ENCODE measurements at places on chromosomes 3 and 15.
A peak's percentile ranks its signal among the peaks of the same experiment; 100 is the strongest.

- DNase-seq, result no peak
These were observed 81.5 kb downstream of the SMAD3 start for GRCh38 chr15:67146875-67147381.

- DNase-seq, result no peak
These were observed 588.3 kb upstream of the NAALADL2 start for GRCh38 chr3:174270841-174271240.

- no peak for DNase-seq
These were observed 72.1 kb downstream of the ANO10 start for GRCh38 chr3:43549626-43550290.

DNA sequence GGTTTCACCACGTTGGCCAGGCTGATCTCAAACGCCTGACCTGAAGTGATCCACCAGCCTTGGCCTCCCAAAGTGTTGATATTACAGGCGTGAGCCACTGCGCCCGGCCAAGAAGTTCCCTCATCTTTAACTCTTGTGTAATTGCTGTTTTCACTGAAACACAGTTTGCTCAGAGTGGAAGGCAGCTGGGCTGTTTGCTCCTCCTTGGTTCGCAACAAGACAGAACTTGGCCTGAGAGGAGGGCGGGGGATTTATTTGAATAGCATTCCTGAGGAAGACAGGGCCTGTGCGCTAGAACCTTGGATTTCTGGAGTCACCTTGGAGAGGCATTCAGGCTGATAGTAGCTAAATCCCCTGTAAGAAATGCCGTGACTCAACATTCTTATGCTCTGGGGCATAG lies 226.7 kb upstream of the MCTP2 start:
- no peak for DNase-seq

DNA sequence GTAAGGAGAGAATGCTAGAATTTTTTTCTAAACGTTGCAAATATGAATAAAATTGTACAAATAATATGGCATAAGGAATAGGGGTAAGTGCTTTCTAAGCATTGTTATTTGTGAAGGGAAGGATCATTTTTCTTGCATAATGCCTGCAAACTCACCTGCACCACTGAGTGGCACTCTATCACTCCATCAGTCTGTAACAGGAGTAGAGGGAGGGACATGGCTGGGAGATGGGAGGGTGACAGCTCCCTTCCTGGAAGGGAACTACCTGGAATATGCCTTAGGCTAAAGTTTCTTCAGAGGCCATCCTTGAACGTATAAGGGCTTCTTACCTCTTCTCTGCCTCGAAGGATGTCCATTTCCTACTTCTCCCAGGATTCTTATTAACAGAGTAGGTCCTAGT lies 3.0 kb downstream of the NAALADL2 start:
- DNase-seq, result no peak

DNA sequence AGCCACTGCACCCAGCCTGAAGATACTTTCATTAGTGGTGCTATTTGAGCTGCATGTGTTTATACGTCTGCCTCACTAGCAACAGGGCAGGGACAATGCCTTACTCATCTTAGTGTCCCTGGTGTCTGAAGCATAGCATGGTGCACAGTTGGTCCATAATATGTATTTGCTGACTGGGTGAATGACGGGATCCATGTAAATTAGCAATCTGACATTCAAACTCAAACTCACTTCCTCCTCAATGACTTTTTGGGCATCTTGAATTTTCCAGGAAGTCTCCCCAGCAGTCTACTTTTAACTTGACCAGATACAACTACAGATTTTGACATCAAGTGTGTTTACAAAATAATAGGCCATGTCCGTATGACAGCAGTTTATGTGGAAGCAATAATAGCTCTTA lies 3.0 kb upstream of the LDHAL6B start:
- no peak for DNase-seq

GRCh38 chr15:95795386-95795785 lies 535.1 kb upstream of the NR2F2 start:
- DNase-seq, result no peak

GRCh38 chr15:43515741-43516140 lies 1.7 kb upstream of the MAP1A start:
- DNase-seq, result no peak

GRCh38 chr3:58025837-58026569 lies 17.8 kb downstream of the FLNB start:
- DNase-seq, result no peak

- DNase-seq, result peak; percentile 74
These were observed 27.0 kb upstream of the POLG start for GRCh38 chr15:89361451-89362202.

DNA sequence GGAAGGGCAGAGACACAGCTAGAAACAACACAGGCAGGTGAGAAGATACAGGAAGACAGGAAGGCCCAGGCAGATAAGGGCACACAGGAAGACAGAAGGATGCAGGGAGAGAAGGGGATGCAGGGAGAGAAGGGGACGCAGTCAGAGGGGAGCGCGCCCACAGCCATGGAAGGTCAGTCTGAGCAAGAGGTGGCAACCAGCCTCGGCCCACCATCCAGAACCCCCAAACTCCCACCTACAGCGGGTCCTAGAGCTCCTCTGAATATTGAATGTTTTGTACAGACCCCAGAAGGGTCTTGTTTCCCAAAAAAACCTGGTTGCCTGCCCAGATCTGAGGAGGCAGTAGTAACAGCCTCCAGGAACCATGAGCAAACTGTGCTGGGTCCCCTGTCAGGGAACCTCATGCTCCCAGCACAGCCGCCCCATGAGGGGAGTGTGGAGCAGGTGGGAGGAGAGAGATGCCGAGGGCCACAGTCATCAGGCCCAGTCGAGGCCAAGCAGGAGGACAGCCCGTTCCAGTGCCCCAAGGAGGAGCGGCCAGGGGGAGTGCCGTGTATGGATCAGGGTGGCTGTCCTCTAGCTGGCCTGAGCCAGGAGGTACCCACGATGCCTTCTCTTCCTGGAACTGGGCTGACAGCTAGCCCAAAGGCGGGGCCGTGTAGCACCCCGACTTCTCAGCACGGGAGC lies 27.6 kb upstream of the SLC28A1 start:
- DNase-seq, result no peak

- DNase-seq, result no peak
These were observed 333.4 kb downstream of the THSD4 start for GRCh38 chr15:71448688-71449114.

DNA sequence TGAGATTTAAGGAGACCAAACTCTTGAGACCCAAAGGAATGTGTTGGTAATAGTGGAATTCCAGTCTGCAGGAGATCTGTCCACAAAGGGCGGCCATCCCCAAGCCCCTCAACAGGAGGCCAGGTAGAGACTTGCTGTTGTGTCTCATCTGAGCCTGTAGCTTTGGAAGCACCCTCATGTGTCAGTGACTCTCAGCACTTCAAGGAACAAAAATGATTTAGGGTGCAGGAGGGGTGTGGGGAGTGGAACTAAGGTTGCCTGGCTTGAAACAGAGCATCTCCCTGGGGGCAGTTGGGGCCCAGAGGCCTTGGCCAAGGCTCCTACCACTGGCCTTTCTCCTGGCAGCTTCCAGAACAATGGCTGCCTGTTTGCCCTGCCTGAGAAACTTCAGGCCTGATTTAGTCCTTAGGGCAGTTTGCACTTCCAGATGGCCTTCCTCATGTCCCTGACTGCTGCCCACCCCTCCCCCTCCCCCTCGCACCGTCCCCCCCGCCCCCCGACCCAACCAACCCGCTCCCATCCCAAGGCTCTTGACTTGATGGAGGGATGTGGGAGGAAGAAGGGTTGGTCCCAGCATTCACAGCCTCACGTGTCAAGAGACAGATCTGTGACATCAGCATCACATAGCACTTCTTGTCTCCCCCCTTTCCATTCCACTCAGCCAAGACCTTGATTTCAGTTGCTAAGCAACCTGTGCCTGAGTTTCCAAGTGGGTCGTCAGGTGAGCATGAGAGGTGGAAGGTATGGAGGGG lies 77.1 kb downstream of the CORO2B start:
- no peak for DNase-seq

- DNase-seq, result no peak
These were observed at the start of gene CD96 for GRCh38 chr3:111541911-111542483. Gene CD96 (plus strand): TSS chr3:111542197. CDS start chr3:111542249, 52 bp downstream.

- DNase-seq, result no peak
These were observed 5.8 kb upstream of the MANF start for GRCh38 chr3:51379301-51379700.

- DNase-seq, result no peak
These were observed 97.1 kb upstream of the SPATA16 start for GRCh38 chr3:173238091-173238490.

- DNase-seq, result no peak
These were observed 591 bp downstream of the PROK2 start for GRCh38 chr3:71784201-71784913.

DNA sequence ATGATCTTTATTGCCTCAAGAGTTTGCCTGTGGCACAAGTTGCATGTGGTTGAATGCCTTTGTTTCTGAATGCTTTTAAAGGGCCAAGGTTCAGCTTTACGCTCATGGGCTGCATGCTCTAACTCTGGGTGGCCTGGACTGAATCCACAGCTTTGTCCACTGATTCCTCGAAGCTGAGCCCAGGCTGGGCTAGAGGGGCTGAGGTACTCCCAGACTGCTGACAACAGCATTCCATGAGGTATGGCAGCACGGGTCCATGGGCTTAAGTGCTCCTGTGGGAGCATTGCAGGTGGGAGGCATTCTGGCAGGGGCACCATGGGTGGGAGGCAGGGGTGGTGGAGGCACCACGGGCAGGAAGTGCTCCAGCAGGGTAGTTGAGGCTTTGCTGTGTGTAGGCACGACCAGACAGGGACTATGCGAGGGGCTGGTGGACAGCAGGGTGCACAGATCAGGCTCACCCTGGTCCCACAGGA lies 61.6 kb downstream of the GLCE start:
- DNase-seq, result no peak

GRCh38 chr15:69114331-69114928 lies 46.0 kb upstream of the GLCE start:
- no peak for DNase-seq

GRCh38 chr3:126544596-126545281 lies 14.0 kb downstream of the C3orf22 start:
- no peak for DNase-seq

DNA sequence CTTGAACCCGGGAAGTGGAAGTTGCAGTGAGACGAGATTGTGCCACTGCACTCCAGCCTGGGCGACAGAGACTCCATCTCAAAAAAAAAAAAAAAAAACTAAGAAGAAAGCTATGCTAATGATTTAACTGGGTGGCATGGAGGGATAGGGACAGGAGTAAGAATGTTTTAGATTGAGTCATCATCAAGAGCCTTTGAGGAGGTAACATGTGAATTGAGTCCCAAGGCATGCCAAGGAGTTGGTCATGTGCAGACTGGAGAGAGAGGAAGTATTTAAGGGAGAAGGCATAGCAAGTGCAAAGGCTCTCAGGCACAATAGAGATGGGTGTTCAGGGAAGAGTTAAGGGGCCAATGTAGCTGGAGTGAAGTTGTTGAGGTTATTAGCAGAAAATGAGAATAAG lies 9.1 kb downstream of the BNC1 start:
- no peak for DNase-seq

DNA sequence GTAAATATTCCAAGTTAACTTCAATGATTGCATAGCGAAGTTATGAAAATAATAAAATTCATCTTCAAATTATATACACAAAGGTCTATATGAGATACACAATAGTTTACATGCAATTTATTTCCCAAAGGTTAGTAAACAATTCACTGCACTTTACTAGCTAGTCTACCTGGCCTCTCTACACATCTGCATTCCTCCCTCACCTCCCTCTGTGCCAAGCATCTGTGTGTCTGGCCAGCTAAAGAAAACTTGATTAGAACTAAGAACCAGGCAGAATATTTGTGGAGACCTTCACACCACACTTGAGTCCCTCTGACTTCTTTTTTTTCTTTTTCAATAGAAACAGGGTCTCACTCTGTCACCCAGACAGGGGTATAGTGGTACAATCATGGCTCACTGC lies 61.4 kb downstream of the LRRFIP2 start:
- DNase-seq, result no peak

- no peak for DNase-seq
These were observed 189.8 kb upstream of the GOLIM4 start for GRCh38 chr3:168285506-168285905.

GRCh38 chr3:48018841-48019240 lies 2.6 kb upstream of the MAP4 start:
- no peak for DNase-seq

DNA sequence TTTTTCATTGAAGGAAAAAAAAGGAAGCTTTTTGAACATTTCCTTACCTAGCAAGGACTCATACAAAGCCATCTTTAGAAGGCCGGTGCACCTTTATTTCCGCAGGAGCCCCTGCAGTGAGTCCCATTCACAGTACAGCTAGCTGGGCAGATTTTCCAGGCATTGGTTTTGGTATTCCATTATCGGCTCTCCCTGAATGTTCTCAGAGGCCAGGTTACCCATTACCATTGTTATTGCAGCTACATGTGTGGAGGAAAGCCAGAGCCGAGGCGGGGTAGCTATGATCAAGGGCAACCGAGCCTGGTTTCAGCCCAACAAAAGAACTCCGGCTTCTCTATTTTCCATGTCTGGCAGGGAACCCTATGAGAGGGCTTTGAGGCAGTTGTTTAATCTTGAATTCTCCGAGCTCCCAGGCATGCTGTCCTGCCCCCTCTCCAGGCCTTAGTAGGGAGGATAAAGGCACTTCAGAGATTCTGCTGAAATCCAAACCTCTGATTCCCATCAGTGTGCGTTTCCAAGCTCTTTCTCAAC lies 100.3 kb downstream of the LRRK1 start:
- DNase-seq, result no peak

GRCh38 chr15:48805591-48805990 lies 5.3 kb downstream of the CEP152 start:
- DNase-seq, result no peak

DNA sequence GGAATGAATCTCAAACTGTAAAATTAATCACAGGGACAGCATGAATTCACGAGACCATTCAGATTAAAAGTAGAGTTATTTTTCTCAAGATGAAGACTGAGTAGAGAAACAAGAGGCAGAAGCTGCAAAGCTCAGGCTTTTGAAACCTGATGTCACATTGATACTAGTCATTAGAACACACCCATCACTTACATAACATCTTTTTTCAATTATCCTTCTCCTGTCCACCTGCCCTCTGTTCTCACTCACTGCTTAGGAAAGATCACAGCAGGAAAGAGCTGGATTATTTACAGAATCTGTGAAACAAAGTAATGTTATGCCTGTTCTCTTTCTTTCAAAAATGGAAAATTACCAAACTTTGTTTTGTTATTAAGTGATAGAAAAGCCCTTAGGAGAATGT lies 72.0 kb upstream of the CDAN1 start:
- no peak for DNase-seq

DNA sequence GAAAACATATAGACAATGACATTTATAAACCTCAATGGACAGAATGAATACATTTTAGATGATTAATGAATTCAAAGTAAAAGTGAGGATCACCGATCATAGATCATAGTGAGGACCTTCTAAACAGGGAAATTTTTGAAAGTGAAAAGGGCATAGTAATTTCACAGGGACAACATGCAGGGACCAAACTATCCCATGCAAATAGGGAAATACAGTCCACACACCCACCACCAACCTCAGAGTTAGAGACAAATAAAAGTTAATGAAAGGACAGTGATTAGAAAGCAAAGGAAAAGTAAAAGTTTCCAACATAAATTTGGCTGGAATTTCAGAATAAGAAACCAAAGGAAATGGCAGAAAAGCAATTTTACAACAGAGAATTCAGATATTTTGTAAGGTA lies 15.4 kb upstream of the CHRNA7 start:
- DNase-seq, result no peak
